ENCODE measurements at places on chromosomes 13 and 19.

- no peak for DNase-seq
These were observed 225.6 kb downstream of the RAP2A start for GRCh38 chr13:97659602-97660001.

GRCh38 chr13:102687520-102687919 is 7.3 kb downstream of the METTL21C start:
- DNase-seq: no peak

- DNase-seq: no peak
These were observed 882.6 kb upstream of the SLITRK5 start for GRCh38 chr13:86788616-86789015.

DNA sequence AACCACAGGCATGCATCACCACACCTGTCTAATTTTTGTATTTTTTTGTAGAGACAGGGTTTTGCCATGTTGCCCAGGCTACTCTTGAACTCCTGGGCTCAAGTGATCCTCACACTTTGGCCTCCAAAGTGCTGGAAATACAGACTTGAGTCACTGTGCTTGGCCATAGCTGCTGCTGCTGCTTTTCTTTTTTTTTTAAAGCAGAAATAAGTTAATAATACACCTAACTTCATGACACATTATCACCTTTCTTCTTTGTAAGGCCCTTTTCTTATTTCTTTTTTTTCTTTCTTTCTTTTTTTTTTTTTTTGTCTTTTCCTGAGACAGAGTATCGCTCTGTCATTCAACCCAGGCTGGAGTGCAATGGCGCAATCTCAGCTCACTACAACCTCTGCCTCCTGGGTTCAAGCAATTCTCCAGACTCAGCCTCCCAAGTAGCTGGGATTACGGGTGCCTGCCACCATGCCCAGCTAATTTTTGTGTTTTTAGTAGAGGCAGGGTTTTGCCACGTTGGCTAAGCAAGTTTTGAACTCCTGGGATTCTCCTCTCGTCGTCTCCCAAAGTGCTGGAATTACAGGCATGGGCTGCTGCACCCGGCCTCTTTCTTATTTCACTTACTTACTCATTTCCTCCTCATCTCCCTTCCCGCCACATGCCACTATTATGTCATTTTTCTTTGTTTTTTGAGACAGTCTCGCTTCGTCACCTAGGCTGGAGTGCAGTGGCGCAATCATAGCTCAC is 8.7 kb downstream of the SHKBP1 start:
- DNase-seq: no peak

DNA sequence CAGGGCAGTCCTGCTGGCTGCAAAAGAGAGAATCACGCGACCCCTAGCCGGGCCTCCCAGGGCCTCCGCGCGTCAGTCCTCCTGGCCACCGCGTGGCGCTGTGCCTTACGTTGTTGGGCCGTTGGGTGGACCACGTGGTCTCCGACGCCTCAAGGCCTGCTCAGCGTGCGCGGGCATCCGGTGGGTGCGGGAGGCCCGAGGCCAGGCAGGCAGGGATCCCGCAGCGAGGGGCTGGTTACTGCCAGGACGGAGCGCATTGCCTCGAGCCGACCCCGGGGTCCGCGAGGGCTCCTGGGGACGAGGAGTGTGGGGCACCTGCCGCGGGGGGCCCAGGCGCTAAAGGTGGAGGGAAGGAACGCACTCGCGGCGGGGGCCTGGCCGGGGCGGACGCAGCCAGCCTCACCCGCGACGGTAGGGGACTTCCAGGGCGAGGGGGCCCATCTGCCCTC is at the start of gene TDRD12:
Gene TDRD12 (plus strand): TSS at position 157 of the 449 bp plus-strand sequence. CDS start 306 bp downstream, outside the sequence.
- no peak for DNase-seq

DNA sequence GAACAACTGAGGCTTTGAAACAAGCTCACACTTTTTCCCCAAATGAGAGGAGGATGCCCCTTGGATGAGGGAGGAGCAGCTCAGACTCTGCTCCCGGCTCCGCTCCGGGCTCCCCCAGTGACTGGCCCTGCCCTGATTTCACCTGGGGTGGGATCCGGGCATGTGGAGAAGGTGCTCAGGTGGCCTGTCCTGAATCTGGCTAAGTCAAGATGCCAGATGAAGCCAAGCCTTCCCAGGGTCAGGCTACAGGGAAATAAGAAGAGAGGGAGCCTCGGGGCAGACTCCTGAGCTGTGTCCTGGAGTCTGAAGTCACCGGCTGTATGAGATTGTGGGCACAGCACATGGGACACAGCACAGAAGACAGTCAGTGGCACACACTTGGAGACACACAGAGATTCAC is 10.3 kb downstream of the CEACAM5 start:
- DNase-seq: no peak
